Activated naive CD4-positive, alpha-beta T cell treated with anti-CD3 and anti-CD28 coated beads, Interleukin-2, amount 10 ng/mL, durations not matched to agents 7 days and 5 days (primary cell): ENCODE measurements at places on chromosomes 16 and 17.
A peak's percentile ranks its signal among the peaks of the same experiment; 100 is the strongest.

DNA sequence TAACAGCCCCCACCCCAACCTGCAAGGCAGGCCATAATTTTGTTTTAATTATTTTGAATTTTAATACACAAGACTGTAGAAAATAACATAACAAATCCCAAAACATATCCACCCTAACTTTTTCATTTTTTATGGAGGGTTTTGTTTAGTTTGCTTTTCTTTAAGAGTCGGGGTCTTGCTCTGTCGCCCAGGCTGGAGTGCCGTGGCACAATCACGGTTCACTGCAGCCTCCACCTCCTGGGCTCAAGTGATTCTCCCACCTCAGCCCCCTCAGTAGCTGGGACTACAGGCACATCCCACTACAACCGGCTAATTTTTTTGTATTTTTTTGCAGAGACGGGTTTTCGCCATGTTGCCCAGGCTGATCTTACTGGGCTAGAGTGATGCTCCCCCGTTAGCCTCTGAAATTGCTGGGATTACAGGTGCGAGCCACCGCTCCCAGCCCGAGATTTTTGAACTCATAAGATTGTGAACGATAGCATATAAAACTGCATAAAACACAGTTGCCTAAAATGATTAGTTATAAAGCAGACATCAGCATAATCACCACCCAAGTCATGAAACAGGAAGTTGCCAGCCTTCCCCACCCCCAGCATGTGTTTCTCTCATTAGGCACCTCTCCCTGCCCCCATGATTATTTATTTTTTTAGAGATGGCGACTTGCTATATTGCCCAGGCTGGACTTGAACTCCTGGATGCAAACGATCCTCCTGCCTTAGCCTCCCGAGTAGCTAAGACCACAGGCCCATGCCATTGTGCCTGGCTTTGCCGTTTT, 13.6 kb upstream of the DOC2B start:
- no peak for DNase-seq

DNA sequence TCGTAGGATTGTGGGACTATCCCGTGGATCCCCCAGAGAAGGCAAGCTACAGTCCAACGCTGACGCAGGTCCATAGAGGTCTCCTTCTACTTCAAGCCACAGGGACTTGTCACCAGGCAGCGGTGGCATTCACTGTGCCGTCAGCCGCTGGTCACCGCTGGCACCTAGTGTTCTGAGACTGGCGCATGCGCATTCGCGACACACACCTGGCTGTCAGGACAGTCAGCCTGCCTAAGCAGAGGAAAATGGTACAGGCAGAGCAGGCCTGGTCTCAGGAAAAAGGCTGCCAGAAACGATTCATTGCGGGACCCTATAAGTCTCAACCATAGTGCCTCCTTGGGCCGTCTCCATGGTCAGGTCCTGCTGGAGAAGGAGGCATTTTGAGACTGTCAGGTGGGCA, 138.0 kb upstream of the WSB1 start:
- DNase-seq: no peak

DNA sequence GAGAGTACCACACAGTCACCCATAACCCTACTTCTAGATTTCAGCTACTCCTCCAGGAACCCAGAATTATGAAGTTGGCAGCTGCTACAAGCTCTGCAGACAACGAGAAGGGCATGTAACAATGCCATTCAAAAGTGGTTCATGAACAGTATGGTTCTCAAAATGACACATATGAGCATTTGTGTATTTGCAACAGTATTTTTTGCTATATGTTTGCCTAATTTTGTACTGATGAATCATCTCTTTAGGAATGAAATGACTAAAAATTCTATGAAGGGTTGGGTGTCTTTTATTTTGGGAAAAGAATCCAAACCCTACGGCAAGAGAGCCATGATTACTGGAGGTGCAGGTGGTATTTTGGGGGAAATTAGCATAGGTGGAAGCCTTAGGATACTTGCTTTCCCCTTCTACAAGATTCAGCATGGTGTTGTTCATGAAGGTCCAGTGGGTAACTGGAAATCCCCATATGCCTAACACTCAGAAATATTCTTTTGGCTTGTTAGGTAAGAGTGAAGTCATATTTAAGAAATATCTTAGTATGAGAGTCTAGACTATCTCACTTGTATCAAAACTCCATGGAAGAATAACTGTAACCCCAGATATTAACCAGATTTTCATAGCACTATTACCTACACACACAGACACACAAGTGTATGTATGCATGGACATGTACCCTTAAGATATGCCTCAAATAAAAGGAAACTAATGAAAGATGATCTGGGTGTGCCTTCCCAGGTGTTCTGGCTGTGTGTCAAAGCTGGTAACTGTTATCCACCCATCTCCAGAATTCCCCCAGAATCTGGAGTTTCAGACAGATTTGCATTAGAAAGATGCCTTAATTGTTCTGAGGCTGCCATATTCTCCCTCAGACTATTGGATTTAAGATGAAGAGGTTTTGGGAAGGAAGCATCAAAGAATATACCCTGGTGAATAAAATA, 688.2 kb upstream of the SOX9 start:
- DNase-seq: no peak

GRCh38 chr17:80762076-80762475, 217.4 kb downstream of the RPTOR start:
- DNase-seq: no peak

DNA sequence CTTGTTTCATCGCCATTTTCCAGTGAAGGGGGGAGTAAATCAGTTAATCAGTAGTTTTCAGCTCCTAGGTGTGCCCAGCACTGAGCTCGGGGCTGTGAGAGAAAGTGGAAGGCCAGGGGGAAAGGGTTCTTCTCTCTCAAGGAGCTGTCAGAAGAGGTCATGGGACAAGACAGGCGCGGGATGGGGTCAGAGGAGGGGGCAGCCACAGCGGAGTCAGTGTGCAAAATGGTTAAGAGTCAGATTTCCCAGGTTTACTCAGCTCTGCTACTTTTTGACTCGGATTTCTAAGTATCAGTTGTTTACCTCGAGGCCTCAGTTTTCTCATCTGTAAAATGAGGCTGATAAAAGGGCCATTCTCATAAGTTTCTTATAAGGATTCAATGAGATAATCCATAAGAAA, 4.3 kb upstream of the XYLT1 start:
- DNase-seq: no peak

DNA sequence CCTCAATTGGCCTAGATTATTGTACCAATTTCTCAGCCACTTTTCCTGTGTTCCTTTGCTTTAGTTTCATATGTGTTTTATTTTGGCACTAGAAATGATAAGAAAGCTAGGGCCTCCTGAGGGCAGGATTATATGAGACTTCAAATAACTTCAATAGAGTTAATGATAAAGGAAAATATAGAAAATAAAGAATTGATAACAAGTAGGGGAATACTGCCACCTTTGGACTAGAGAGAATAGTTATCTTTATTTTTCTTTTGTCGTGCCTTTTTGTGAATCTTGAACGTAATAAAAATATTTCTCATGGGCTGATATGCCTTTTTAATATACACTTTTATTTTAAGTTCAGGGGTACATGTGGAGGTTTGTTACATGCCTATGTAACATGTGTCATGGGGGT, 29.3 kb upstream of the RBL2 start:
- no peak for DNase-seq

DNA sequence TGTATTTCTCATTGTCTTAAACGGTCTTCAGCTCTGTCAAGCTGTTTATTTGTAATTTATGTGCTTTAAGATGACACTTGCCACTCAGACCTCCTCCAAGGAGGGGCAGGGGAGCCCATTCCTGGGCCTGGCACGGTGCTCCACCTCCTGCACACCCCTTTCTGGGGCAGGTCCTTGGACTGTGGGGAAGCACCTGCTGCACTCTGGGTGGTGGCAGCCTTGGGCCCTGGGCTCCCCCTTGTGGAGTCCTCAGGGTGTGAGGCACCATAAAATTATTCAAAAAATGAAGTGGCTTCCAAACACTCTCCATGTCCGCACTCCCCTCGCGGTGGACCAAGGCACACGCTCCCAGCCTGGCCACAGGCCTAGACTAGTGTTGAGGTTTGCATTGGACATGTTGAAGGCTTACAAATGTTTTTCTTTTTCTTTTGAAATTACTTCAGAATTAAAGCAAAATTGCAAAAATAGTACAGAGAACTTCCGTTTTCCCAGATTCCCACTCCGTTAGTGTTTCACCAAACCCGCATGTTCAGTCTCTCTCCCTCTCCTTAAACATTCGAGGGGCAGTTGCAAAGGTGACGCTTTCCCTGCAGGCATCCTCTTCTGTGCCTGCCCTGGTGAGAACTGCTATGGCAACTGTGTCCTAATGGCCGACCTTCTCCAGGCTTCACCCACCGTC, 32.4 kb downstream of the FOXK2 start:
- DNase-seq: peak; percentile 87

- DNase-seq: no peak
Measured at GRCh38 chr16:61179561-61179960, 856.7 kb downstream of the CDH8 start.

DNA sequence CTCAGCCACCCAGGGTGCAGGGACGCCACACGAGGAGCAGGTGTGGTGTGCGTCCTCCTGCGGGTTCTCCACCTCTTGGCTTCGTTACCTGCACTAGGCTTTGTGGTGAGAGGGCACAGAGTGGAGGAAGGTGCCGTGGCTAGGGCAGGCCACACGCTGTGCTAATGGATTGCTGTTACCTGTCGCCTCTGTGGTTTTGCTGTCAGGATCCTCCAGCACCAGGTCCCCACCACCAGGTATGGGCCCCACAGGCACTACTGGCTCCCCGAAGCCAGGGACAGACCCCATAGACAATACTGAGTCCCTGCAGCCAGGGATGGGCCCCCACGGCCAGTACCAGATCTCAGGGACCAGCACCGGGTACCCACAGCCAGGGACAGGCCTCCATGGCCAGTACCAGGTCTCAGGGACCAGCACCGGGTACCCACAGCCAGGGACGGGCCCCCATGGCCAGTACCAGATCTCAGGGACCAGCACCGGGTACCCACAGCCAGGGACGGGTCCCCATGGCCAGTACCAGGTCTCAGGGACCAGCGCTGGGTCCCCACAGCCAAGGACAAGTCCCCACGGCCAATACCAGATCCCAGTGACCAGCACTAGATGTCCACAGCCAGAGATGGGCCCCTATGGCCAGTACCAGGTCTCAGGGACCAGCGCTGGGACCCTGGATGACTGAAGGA, 315.6 kb downstream of the SEC14L1 start:
- peak; percentile 55 for DNase-seq

GRCh38 chr17:2214047-2214928, 89.3 kb downstream of the SMG6 start:
- DNase-seq: no peak

DNA sequence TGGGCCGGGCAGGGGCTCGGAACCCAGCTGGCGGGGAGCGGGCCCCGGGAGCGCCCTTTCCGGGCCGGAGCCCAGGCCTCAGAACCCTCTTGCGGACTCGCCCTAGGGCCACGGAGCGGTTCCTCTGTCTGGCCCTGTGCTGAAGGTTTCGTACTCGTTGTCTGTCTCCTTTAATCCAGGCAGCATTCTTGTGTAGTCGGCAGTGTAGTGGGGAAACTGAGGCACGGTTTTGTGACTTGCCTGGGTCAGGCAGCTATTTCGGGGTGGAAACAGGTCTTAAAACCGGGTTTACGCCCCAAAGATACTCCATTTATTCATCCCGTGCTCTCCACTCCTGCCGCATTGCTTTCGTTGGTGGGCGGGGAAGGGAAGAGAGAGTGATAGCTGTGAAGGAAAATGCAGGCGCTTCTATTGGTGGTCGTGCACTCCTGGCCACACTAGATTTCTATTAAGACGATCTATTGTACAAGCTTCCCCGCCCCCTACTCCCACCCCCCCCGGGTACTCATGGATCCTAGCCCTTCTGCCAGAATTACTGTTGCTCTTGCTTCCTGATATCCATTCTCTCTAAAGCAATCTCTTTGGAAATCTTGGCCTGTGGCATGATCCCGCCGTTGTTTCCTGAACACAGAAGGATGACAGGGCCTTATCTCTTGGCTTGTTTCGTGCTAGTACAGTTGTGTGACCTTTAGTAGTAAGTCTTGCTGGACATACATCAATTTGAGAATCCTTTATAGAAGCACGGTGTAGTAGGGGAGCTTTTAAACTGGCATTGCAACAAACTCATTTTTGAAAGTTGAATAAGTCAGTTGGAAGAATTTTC, 751 bp downstream of the DCAF7 start:
- peak; percentile 45 for DNase-seq

GRCh38 chr17:7476494-7476893, 2.9 kb downstream of the ZBTB4 start:
- DNase-seq: no peak

DNA sequence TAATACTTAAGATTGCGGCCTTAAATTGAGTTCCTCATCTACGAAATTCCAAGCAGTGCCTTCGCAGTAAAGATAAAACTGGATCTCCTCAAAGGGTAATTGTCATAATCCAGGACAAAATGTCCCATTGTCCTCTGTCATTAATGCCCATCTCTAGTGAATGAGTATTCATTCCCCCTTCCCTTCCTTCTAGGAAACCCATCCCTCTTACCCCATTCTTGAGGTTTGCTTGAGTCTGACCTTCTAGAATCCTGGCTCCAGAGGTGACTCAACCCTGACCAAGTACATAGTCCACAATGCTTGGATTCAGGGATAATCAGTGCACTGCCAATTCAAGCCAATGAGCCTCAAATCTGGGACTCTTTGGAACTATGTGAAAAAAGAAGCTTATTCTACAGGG, 47.0 kb upstream of the MAF start:
- DNase-seq: no peak

DNA sequence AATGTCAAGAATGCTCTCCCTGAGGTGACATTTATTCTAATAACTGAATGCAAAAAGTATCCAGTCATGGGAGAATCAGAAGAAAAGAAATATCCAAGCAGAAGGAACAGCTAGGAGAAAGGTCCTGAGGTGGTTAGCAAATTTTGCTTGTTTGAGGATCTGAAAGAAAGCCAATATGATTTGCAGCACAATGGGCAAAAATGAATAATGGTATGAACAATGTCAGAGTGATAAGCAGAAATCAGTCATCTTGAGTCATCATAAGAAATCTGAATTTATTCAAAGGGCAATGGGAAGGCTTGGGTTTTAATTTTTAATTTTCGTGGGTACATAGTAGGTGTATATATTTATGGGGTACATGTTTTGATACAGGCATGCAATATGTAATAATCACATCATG, 68.5 kb downstream of the BRIP1 start:
- DNase-seq: no peak

- DNase-seq: no peak
Measured at GRCh38 chr16:57240851-57241250, 4.2 kb upstream of the ARL2BP start.

- DNase-seq: no peak
Measured at GRCh38 chr17:33322063-33322462, 29.0 kb upstream of the ASIC2 start.

DNA sequence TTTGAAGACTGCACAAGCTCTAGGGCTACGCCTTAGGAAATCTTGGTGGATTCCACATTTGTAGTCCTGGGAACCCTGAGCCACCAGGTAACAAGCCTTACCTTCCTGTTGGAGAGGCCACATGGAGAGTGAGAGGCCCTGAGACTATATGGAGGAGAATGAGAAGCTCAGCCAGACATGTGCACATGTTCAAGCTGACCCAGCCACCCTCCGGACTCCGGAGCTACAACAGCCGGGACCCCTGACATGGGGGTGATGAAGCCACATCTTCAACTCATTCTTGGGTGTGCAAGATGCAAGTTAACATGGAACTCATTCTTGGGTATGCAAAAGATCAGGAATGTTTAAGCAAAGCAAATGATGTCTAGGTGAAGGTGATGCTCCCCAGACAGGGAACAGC, 62.7 kb downstream of the GNA13 start:
- DNase-seq: no peak
